ENCODE measurements at places on chromosomes 5 and 9. TPM values are rescaled to one million over a fixed set of nuclear protein-coding genes. Genes with fewer than 3 reads are reported as not detected.

GRCh38 chr5:55051357-55051756 is 27.3 kb downstream of the GZMK start:
- no peak for DNase-seq

- DNase-seq, result no peak
These were observed 72.8 kb upstream of the NXNL2 start for GRCh38 chr9:88462191-88462590.

DNA sequence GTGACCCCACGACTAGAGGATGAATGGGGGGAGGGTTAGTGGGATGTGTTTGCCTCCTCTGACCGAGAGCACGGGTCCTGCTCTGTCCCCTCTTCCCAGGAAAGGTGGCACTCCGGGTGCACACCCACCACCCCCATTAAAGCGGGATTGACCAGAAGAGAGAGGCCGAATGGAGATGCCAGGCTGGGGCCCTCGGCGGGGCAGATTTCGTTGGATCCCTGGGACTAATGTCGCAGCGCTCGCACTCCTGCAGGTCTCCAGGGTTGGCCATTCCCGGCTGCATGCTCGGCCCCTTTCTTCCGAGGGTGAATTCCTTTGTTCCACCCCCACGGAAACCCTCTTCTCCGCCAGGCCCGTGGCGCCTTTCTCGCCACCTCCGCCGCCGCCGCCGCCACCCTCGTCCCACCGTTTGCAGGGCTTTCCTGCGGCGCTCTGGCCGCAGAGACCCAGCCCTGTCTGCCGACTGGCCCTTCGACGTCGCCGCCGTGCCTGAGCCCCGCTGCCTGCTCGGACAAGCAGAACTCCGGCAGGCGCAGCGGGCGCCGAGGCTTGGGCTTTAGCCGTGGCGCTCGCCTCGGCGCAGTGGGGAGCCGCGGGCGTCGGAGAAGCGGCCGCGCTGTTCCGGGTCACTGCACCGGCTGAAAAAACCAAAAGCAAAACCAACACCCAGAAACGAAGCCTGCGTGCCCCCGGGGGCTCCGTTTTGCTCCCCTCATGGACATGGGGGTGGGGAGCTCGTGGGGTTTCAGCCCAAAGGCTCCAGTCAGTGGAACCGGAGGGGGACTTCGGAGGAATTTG is 11.8 kb downstream of the LMX1B start:
- DNase-seq, result no peak

Gene MTAP
- 29.2 TPM for total RNA-seq

Gene FAM219A
- total RNA-seq, result 24.0 TPM

Gene ESM1
- 0.40 TPM for total RNA-seq

Gene CER1
- not detected for total RNA-seq
